ENCODE measurements at places on chromosomes 16 and 17.
A peak's percentile ranks its signal among the peaks of the same experiment; 100 is the strongest.

DNA sequence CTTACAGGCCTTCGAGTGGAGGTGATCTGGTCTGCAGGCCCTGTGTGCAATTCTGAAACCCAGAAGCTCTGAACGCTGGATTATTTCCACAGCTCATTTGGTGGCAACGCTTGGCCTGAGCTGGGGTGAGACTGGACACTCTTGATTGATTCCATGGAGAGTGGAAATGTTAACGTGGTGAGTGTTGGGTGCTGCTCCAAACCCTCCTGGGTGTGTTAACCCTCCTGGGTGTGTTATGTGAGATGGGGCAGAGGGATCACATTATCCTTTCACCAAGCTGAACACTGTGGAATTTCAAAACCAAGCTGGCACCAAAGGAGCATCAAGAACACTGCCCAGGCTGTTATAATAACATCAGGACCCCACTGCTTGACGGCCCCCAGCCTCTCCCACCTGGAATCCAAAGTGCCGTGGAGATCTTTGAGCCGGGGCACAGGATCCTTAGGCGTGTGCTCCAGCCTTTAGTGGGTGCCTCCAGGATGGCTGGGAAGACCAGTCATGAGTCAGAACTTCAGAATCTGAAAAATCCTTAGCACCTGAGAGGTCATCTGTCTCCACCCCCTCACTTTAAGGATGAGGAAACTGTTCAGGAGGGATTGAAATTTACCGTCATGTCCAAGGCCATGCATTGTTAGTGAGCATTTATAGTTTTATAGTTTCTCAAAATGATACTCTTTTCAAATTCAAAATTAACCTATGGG, 75.0 kb downstream of the RPTOR start:
- DNase-seq, result no peak

DNA sequence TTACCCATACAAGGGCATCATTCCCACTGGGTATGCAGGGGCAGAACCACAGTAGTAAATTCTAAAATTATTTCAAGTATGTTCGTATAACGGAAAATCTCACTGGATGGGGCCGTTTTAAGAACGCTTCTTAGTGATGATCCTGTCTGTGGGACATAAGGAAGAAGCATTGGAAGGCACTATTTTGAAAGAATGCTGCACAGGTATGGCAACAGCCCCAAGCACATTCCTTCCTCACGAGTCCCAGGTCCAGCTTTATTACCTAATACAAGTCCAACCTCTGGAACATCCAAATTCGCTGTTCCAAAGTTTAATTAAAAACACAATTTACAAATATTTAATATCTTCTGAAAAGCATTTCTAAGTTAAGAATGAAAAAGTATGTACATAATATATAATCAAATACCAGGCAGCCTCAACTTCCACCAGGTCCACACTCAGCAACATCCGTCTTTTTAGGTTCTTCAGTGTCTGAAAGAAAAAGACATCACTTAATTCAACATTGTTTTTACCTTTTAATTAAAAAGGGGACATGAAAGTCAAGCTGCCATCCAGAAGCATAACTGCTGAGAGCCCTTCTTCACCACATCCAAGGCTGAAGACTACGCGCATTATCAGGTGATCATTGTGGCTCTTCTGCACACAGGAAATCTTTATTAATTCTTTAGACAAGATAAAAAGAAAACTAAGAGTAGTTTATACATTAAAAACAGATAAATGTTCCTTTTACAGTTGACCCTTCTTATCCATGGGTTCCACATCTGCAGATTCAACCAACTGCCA, 49.8 kb downstream of the BRD7 start:
- DNase-seq, result no peak

DNA sequence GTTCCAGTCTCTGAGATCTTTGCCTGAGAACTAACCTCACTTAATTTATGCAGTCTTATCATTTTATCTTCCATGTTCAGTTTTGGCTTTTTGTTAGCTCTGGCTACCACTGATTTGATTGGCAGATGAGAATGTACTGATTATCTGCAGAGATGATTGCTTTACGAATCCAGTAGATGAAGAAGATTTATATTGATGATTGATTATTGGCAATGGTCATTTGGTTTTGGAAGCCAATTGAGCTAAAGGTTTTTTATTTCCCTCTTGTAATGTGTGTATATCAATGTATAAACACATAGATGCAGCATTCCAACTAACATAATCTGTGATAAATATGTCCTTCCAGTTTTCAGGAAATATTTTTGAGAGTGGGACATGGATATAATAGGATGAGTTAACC, 763.6 kb downstream of the CDH11 start:
- DNase-seq, result no peak

DNA sequence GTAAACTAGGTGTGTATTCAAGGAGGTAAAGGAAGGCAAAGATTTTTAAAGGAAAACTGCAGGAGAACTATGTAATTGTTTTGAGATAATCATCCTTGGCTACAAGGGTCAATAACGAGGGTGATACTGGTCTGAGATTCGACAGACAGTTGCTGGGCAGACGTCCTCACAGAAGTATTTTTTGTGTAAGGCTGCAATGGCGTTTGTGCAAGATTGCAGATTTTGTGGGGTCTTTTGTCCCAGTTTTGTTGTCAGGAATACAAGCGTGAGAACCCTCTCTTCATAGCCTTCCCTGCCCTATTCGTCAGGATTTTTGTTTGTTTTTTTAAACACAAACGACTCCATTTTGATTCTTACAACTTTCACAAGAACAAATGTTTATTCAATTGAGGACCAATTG, 57.5 kb downstream of the GPR139 start:
- DNase-seq, result no peak

DNA sequence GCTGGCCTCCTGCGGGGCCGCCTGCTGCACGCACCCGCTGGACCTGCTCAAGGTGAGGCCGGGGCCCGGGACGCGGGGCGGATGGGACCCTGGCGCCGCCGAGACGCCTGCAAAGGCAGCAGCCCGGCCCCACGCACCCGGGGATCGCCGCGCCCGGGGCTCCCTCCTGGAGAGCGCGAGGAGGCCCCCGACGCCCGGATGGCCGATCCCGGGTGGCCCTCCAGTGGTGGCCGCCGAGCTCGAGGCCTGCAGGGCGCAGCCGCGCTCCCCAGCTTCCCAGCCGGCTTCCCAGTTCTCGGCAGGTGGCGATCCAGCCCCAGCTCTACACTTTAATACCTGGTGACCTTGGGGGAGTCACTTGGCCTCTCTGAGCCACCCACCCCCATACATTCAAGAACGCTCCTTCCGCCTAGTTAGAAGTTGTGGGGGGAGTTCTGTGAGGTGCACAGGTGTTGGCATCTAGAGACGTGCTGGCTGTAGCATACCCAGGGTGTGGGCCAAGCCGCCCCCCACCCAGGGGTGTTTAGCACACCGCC, 452 bp downstream of the SLC25A10 start:
- DNase-seq, result no peak

DNA sequence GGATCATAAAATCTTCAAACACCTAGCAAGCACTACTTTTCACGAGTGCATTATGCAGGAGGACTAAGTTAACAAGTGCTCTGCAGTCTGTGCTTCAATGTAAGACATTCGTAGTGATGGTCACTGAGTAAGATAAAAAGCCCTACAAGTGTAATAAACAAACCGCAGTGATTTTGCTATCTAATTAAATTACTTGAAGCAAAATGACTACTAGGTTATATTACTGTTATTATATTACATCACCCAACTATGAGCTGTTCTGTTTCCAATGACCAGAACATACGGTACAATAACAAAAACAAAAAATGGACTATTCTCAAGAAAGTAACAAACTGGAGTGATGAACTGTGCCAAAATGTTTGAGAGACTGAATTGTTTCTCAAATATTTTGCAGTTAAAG, 11.2 kb downstream of the KLHL10 start:
- no peak for DNase-seq

DNA sequence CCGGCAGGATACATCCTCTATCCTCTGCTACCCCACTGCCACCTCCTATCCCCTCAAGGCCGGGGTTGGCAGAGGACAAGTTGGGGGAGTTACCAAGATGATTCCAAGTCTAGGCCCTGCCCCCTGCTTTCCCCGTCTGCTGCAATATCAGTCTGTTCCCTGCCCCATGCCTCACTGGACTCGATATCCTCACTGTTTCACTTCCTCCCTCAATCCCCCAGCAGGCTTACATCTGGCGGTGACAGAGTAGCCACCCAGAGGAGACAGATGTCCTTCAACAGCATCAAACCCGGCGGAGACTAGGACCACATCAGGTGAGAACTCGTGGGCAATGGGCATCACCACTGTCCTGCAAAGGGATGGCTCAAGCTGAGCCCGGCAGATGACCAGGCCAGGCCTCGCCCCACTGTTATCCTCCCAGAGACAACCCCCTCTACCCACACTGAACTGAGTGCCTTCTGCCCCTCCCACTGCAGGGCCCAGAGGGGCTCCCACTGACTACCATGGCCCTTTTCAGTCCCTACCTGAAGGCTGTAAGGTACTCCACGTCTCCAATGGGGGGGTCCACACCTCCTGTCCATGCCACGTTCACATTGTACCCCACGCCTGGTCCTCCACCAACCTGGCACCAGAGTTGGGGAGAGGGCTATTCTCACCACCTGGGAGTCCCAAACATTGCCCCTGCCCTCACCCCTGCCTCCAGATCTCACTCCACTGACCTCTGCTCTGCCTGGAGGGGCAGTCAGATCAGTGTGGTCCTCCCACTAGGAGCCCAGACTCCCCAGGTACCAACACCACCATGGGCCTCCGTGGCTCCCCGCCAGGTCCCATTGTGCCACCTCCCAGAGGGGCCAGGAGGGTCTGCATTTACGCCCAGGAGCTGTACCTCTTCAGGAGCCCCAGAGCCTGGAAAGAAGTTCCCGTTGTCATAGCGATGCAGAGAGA, 9.6 kb downstream of the G6PC3 start:
- no peak for DNase-seq

- DNase-seq, result peak; percentile 44
Measured at GRCh38 chr17:79837888-79838521, 1.2 kb downstream of the CBX4 start.

- peak; percentile 20 for DNase-seq
Measured at GRCh38 chr17:6567528-6568183, 11.3 kb upstream of the PITPNM3 start.

DNA sequence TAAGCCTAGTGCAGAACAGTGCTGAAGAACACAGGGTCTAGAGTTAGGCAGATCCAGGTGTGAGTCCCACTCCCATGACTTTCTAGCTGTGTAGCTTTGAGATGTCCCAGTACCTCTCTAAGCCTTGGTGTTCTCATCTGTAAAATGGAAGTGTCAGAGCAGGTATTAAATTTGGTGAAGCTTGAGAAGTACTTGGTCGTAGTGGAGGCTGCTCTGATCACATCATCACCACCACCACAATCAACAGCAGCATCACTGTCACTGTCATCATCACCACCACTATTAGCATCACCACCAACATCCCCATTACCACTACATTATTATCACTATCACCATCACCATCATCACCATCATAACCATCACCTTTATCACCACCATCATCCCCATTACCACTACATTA, 132.1 kb downstream of the CMIP start:
- DNase-seq, result no peak

GRCh38 chr16:50671644-50672260, 9.4 kb downstream of the SNX20 start:
- no peak for DNase-seq

GRCh38 chr16:3983081-3983520, 102.6 kb upstream of the CREBBP start:
- DNase-seq, result peak; percentile 65

GRCh38 chr17:32575852-32576251, 89.1 kb downstream of the CDK5R1 start:
- DNase-seq, result no peak

DNA sequence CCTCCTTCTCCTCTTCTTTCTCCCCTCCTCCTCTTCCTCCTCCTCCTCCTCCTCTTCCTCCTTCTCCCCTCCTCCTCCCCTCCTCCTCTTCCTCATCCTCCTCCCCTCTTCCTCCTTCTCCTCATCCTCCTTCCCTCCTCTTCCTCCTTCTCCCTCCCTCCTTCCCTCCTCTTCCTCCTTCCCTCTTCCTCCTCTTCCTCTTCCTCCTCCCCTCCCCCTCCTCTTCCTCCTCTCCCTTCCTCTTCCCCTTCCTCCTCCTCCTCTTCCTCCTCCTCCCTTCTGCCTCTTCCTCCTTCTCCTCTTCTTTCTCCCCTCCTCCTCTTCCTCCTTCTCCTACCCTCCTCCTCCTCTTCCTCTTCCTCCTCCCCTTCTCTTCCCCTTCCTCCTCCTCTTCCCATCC, 5.1 kb upstream of the PITPNM3 start:
- DNase-seq, result no peak

- no peak for DNase-seq
Measured at GRCh38 chr17:47131761-47132160, 57.3 kb downstream of the CDC27 start.

- no peak for DNase-seq
Measured at GRCh38 chr17:15250135-15250860, 14.8 kb downstream of the PMP22 start.

- DNase-seq, result no peak
Measured at GRCh38 chr16:74279266-74279665, 17.3 kb upstream of the PSMD7 start.

- no peak for DNase-seq
Measured at GRCh38 chr17:81453712-81454111, 58.5 kb downstream of the BAHCC1 start.

DNA sequence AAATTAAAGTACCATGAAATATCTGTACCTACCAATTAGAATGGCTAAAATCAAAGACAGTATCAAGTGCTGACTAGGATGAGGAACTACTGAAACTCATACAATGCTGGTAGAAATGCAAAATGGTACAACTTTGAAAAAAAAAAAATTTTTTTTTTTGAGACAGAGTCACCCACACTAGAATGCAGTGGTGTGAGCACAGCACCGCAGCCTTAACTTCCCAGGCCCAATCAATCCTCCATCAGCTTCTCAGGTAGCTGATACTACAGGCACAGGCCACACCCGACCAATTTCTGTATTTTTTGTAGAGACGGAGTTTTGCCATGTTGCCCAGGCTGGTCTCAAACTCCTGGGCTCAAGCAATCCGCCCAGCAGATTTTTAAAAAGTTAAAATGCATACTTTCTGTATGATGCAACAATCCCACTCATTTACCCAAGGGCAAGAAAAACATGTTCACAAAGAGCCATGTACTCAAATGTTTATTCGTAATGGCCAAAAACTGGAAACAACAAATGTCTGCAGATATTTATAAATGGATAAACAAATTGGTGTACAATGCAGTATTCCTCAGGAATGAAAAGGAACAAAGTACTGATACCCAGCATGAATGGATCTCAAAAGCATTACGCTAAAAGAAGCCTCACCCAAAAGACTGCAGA, 8.7 kb downstream of the SMURF2 start:
- no peak for DNase-seq
